ENCODE measurements at places on chromosomes 13 and 19.

GRCh38 chr13:41708713-41709112, 251.4 kb downstream of the RGCC start:
- no peak for DNase-seq

- no peak for DNase-seq
These were observed 173.6 kb downstream of the NDFIP2 start for GRCh38 chr13:79654520-79654919.

GRCh38 chr19:6734096-6734696, 3.2 kb downstream of the GPR108 start:
- DNase-seq = no peak

GRCh38 chr19:48466561-48467325, 2.4 kb upstream of the CYTH2 start:
- DNase-seq = peak; percentile 67
